ENCODE measurements at places on chromosomes 12 and 14.

DNA sequence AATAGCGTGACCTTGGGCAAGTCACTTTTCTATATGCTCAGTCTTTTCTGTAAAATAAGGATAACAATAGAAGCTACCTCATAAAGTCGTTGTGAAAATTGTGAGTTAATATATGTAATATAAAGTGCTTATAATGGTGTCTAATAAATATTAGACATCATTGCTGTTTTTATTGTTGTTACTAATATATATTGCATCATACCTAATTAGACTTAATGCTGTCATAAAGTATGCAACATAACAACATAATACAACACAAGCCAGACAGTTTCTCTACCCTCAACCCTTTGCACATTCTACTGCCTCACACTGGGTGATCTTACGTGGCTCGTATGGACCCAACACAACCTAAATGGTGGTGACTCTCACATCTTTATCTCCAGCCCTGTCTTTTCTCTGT is 136.9 kb downstream of the KICS2 start:
- no peak for DNase-seq

GRCh38 chr12:81758421-81759189 is 545 bp downstream of the PPFIA2 start:
- DNase-seq: no peak

GRCh38 chr12:66852091-66852490 is 173.2 kb upstream of the GRIP1 start:
- no peak for DNase-seq

DNA sequence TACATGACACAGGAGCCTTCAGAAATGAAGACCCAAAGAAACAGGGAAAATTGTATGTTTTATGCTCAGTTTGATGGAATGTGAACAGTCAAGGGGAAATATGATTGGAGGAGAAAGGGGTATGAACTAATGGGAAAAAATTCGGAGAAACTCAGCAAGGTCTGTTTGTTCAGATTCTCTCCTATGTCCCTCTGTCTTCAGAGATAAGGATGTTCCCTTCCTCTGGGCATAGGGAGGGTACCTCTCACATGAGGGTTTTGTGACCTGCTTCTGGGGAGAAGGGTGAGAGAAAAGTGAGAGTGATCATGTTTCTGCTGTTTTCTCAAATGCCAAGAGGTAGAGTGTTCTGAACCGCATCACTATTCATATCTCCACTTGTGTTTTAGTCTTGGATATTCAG is 26.6 kb upstream of the LIMA1 start:
- DNase-seq: no peak

- no peak for DNase-seq
These were observed 30.5 kb upstream of the METAP2 start for GRCh38 chr12:95443459-95443858.

DNA sequence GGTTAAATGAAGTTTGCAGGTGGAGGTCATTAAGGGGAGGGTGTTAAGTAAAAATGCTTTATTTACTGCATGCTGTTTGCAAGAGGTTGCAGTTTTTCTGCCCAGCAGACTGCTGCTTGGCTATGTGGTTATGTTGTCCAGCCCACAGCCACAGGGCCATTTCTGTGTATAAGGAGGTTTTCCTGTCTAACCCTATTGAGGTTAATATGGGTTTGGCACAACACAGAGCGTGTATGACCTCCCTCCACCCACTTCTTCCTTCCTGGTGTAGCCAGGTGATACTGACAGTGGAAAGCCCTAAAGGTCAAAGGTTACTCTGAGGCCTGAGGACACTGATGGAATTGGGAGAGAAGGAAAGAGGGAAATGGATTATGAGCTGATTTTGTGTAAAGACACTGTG is 253.7 kb upstream of the PWP1 start:
- no peak for DNase-seq

DNA sequence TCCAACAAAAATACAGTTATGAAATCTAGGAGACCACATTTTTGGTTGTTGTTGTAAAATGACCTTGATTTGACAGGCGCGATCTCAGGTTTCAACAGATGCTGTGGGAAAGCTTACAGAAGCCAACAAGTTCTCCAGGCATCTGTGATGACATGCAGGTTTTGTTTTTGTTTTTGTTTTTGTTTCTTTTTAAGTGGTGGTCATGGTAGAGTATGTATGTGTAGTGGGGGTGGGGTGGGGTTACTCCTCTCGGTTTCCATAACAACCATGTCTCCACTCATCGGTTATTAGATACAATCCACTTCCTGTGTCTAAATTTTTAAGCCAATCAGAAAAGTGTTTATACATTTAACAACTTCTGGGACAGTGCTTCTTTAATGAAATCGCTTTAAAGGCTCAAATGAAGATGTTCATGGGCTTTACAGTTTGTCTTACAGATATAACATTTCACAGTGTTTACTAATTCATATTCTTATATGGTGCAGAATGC is 199.9 kb upstream of the FOXN3 start:
- peak; percentile 39 for DNase-seq

DNA sequence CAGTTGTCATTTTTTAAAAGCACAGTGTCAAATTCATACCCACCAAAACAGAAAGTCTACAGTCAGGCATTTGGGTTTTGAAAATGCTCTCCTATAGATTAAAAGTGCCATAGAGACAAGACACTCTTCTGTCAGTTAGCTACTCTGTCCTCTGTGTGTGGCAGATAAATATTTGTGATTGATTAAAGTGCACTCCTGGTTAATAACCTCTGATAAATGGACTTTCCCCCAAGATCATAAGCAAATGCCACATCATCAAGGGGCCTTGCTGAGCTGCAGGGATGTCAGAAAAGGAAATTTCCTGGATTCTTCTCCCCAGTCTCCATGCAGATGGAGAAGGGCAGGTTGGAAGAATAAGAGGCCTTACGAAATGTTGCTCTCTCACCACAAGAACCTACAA is 1329.5 kb upstream of the TMEM132C start:
- no peak for DNase-seq

DNA sequence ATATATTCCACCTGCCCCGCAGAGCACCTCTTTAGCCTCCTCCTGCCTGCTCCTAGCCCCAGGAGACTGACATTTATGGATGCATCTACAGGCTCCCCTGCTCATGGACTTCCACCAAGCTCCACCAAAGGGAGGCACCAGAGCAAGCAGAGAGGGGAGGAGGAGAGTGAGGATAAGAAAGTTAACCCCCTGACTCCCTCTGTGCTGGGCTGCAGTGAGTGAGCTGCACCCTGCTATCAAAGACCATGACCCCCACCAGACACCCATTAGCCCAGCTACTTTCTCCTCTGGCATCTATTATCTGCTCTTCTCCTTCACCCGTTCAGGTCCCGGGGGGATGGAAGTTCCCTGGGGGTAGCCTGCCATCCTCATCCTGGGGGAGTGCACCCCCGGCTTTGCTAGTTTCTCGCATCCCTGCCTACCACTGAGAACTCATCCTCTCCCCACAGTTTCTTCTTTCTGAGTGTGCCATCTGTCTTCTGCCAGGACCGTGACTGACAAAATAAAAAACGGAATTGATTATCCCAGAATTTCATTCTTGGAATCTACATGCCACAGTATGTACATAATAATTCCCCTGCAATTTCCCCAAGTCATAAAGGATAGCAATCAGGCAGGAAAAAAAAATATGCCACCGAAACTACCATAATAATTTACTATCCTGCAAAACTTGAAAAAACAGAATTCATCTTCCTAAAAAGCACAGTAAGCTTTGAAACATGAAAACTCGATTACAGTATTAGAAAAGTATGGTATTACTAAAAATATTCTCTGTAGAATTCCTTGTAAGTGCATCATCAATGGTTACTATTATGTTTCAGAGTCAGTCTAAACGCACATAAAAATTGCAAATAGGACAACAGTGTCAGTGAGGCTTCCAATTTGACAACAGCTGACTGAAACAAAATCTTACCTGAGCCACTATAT is 45.2 kb downstream of the FOXN3 start:
- no peak for DNase-seq

DNA sequence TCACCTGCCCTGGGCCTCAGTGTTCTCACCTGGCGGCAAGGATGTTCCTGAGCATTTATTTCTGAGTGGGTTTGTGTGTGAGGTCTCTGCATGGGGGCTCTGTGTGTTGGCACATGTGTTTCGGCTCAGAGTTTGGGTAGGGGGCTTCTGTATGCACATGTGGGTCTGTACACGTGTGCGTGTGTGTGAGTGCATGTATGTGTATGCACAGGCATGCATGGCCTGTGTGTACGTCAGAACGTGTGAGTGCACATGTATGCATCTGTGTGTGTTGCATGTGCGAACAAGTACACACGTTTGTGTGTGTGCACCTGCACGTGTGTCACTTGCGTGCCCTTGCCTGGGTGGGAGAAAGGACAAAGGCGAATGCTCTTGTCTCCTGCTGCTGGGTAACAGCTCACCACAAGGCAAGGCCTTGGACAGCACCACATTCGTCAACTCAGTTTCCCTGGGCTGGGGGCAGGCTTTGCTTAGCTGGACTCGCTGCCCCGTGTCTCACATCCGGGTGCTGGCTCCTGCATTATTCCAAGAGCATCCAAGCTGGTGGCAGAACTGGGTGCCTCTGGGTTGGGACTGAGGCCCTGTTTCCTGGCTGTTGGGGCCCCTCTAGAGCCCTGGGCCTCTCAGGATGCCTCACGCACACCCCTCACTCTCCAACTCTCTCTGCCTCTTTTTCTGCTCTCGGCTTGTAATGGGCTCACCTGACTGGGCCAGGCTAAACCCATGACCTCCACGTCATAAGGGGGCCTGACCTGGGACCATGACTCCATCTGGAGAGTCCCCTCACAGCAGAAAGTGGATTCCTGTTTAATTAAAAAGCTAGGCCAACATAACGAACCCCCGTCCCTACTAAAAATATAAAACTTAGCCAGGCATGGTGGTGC is 153.6 kb upstream of the C14orf180 start:
- no peak for DNase-seq

DNA sequence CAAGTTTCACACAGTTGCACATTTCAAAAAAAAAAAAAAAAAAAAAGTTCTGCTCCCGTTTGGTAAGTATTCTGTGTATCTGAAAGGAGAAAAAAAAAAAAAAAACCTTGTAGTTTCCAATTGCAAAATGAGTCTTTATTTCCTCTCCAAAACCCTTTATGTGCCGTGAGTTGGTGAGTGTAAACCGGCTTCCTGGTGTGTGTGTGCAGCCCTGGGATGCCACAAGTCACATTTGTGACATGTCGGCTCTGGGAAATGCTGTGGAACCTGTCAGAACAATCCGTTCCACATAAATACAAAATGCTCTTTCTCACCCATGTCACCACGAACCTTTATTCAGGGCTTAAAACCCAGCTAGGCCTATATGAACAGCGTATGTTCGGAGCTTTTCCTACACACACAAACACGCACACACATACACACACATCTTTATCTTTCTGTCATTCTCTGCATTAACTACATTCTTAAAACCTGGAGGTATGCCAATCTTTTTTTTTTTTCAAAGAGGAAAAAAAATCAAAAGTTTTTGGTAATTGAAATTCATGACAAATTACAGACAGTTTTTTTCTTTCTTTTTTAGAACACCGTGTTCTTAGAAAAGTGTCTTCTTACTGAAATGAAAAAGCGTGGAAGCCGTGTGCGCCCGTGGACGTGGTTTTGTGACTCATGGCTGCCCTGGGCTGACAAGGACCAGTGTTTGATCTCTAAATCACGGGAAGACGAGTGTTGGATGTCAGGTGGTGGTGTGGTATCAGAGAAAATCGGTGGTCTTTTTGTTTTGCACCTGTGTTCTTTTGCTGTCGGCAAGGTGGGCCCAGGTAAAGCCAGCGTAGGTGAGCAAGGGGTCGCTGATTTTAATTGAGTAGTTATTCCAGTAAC is 612.0 kb downstream of the VRK1 start:
- DNase-seq: no peak

All from germinal center (tissue), 1 donor.